ENCODE measurements at places on chromosomes 12 and 14.

DNA sequence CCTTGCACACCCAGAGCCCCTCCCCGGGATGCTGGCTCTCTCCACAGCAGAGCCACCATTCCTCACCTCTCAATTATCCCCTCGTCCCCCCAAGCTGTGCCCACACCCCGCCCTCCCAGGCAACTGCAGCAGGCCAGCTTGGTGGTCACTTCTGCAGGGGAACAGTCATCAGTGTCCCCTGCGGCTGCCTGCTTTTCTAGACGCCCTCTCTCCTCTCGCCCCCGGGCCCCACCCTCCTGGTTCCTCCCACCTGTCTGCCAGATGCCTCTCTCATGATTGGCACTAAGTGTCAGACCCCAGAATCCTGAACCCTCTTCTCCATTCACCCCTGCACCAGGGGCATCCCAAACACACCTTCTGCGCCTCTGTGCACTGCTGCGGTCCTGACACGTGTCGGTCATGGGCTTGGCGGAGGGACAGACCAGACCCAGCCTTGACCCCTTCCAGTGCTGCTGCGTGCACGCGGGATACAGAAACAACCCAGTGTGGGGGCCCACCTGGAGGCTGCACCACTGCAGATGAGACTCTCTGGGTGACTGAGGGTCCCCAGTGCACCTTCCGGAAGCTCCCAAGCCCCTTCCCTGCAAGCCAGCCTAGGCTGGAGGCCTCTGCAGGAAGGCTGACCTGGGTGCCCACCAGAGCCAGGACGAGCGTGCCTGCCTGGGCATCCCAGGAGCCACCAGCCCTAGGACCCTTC is 99.5 kb downstream of the SETD3 start:
- DNase-seq, result no peak

DNA sequence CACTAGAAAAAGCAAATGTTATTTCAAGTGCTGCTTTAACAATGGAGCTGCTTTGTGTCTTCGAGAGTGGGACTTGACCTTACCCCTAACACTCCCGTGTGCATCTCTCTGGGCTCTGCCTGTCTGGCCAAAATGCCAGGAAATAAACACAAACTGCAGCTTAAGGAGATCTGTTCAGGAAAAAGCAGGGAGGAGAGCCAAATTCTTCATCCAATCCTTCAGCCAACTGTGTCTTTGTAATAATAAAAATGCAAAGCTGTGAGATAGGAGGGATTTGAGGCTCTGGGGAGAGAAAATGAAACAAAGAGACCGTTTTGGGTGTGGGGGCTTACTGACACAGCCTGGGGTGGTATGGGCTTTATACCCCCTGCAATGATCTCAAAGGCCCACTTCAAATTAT is 85.8 kb upstream of the WSCD2 start:
- DNase-seq, result peak; percentile 21

GRCh38 chr12:81172851-81173250 is 95.0 kb downstream of the ACSS3 start:
- DNase-seq, result no peak

DNA sequence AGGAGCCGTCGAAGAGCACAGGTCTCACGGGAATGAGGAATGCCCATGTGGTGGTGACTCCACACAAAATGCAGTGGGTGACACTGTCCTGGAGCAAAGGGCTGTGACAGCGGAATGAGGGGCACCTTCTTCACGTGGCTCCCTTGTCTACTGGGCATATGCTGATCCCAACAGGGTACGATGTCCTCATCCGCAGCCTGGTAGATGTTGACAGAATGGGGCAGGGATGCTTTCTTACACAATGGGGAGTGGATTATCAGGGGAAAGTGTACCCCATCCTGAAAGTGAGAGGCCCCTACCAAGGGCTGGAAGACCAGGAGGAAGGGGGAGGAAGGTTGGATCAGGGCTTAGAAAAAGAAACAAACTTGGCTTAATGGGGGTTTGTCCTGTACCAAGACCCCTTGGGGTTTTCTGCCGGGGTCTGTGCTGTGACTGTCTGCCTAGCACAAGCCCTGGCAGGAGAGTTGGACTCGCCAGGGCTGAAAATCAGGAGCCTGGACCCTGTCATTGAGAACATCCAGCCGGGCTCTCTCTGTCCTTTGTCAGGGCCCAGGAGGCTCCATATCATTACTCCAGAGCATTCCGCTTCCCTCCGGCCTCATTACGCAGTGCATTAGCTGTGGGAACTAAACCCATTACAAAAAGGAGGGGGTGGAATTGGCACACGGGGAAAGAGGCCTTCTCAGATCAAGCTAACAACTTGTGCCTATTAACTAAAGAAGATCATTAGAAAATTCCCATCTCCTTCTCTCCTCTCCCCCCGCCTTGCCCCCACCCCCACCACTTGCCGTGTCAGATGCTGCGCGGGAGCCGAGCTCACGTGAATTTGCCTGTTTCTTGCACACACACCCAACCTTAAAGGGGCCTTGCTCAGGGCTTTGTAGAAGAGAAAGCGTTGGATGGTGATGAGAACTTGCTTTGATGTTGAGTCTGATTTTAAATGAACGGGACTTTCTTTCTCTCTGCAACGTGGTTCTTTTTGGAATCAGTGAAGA is 171.8 kb upstream of the PARP11 start:
- DNase-seq, result no peak

DNA sequence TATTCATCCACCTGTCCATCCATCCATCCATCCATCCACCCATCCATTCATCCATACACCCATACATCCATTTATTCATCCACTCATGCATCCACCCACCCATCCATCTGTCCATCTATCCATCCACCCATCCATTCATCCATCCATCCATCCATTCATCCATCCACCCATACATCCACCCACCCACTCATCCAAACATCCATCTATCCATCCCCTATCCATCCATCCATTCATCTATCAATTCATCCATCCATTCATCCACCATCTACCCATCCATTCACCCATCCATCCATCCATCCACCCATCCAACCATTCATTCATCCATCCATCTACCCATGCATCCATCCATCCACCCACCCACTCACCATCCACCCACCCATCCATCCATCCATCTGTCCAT is 142.6 kb upstream of the SFSWAP start:
- no peak for DNase-seq

DNA sequence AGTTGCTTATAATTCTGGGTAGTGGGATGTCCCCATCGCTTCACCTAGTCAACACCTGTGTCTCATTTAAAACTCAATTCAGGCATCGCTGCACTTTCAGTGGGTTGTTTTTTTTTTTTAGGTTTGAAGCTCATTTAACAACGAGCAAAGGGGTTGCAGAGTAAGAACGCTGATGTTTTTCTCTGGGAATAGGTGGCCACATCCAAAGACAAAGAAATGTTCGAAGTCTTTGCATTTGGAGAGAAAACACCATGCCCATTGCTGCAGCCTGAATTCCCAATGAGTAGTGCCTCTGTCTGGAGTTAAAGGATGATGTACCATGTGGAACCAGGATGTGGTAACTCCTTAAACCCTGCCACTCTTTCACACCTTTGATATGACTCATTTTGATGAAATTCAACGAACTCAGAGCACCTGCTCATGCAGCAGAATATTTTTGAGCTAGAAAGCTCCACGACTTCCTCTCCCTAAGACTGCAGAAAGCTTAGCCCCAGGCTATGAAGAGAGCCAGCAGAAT is 35.1 kb upstream of the BATF start:
- DNase-seq, result no peak

DNA sequence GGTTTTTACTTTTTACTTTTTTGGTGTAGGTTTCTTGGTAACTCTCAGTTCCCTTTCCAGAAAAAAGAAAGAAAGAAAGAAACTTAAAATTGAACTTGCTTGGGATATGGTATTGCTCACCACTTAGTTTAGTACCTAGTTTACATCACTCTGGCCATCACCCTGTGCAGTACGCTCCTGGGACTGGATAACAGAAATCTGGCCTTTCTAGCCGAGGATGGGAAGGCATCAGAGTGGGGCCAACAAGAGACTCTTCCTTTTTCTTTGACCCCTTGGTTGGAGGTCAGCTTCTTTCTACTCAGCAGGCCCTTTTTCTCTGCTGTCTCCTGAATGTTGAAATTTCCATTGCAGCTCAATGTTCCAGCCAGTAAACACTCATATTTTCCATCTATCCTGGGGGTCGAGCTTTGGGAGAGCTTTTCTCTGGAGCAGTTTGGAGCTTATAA is 156.6 kb downstream of the TGFB3 start:
- no peak for DNase-seq

DNA sequence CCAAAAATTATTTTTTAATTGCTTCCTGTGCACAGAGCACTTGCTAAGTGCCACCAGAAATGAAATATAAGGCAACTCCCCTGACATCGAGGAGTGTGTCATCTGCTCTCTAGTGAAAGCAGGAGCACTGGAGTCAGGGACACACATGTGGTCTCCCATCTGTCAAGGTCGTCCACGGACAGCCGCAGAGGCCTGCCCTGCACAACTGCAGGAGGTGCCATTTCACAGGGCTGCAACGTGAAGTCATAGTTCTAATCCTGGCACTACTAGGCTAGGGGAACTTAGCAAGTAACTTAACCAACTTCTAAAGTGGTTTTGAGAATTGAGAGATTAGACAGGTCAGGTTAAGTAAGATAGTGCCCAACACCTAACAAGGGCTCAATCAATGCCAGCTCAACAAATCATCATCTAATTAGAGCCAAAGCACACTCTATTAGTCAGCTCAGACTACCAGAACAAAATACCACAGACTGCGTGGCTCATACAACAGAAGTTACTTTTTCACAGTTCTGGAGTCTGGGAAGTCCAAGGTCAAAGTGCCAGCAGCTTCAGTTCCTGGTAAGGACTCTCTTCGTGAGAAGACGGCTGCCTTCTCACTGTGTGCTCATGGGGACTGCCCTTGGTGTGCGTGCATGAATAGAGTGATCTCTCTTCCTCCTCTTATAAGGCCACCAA is 30.7 kb downstream of the FOXN3 start:
- no peak for DNase-seq

- no peak for DNase-seq
Observed at GRCh38 chr12:96606644-96607043, 117.3 kb downstream of the CFAP54 start.

GRCh38 chr14:22266142-22266442 is 322.9 kb downstream of the DAD1 start:
- no peak for DNase-seq

DNA sequence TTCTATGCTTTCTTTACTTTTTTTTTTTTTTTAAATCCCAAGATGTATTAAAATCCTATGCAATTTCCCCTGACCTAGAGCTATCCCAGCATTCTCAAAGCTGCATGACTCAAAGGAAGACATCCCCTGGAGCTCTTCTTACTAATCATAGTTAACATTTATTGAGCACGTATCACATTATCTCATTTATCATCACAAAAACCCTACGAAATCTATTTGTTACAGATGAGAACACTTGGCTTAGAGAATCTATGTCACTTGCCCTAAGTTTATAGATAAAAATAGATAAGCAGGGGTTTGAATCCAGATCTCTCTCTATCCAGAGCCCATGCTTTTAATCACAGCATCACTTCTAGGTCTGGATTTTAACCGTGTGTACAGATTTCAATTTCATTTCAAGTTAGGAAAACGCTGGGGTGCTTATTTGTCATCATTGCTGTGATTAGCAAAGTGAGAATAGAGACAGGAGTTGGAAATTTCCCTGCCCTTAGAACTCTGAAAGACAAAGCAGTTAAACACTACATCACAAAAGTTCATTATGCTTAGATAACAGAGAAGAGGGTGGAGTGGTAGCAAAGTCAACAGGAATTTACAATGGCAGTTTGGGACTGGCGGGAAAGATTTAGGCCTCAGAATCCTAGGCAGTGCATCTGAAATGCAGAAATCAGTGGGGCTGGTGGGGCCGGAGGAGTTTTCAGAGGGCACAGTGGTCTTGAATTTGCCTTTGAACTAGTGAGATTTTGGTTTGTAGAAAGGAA is 177.7 kb upstream of the FRMD6 start:
- no peak for DNase-seq

- no peak for DNase-seq
Observed at GRCh38 chr12:75815756-75816155, 215.8 kb downstream of the PHLDA1 start.

- DNase-seq, result no peak
Observed at GRCh38 chr12:51900323-51900889, 6.9 kb upstream of the ACVRL1 start.

GRCh38 chr12:71393625-71394024 is 46.0 kb upstream of the LGR5 start:
- DNase-seq, result no peak

DNA sequence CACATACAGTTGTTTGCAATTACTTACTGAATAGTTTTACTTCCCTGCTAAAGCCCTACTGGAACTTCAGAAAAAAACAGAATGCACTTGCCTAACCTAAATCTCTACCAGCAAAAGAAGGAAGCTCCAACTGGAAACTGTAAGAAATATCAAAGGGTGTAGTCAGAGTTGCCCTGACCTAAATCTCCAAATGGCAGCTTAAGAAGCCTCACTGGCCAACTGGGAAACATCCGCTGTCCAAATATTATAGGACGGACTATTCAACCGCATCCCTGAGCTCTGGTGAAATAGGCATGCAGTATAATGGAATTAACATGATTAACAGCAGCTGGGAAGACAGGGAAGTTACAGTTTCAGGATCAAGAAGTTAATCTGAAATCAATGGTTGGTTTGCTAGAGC is 24.3 kb downstream of the ANAPC7 start:
- no peak for DNase-seq

GRCh38 chr12:32548691-32549281 is 130.3 kb upstream of the DNM1L start:
- no peak for DNase-seq

DNA sequence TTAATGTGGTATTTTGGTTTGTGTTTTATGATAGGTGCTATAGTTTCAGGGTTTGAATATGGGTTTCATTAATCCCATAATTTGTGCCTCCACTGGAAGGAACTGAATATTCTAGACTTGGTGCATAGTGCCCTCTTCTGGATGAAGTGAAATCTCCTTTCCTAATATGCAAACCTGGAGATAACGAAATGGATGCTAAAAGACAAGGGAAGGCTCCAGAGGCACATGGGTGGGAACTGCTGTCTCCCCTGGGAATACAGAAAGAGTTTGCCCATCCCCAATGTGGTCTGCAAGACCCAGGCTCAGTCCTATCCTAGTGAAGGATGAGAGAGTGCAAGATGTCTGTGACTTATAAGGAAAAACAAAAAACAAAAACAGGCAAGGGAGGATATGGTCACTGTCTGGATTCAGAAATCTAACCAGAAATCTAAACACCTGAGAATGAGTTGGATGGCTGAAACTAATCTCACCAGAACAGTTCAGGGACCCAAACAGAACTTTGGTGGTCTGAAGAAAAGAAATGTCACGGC is 142.3 kb upstream of the TMPO start:
- DNase-seq, result peak; percentile 34

DNA sequence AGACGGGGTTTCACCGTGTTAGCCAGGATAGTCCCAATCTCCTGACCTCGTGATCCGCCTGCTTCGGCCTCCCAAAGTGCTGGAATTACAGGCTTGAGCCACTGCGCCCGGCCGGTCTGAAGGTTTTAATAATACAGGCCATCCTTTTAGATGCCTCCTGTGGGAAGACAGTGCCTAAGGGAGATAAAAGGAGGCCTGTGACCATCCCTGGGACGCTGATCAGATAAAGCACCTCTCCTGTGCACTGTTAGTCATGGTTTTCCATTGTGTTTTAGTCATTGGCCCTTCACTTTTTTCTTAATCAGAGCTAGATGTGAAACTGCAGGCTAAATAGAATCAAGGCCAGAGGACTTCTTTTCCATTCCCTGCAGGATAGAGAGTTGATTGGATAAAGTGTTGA is 7.6 kb upstream of the ACADS start:
- no peak for DNase-seq
